ENCODE measurements at places on chromosomes 3 and 15. TPM values are rescaled to one million over a fixed set of nuclear protein-coding genes. Genes with fewer than 3 reads are reported as not detected.

DNA sequence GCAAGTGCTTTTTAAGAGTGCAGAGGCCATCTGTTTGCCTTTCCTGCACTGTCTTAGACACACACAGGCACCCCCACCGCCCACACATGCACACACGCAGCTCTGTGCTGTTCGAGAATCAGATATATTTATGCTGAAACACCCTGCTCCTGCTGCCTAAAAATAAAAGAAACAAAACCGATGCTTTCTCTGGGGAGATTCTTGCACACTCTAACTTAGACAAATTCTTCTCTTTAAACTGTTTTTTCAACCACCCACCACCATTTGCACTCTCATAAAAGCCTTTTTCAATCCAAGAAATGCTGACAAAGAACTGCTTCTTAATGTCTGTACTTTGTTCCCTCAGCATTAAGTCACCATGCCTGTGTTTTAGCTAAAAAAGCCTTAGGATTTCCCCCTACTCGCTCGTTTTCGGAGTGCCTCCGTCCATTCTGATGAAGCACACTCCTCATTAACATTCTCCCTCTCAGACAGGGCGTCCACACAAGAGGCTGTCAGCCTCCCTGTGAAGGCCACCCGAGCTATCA lies 26.2 kb downstream of the SLC12A8 start:
- no peak for DNase-seq

GRCh38 chr3:60202052-60202726 lies 1049.1 kb downstream of the FHIT start:
- DNase-seq: no peak

DNA sequence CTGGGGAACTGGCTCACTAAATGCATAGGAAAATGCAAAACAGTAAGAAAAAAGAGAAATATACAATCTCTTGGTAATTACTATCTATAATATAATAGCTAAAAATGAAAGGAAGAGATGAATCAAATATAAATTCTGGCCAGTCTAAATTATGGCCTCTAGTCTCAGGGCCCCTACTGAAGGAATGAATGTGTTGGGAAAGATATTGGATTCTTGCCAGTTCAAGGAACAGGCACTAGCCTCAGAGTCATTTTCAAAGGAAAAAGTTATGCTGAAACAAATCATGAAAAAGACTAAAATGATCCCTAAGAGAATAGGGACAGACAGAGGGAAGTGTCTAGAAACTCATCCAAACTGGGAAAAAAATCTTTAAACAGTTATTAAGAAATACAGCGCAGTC lies 62.4 kb downstream of the C3orf80 start:
- no peak for DNase-seq

GRCh38 chr3:114850898-114851297 lies 296.2 kb downstream of the ZBTB20 start:
- DNase-seq: no peak

DNA sequence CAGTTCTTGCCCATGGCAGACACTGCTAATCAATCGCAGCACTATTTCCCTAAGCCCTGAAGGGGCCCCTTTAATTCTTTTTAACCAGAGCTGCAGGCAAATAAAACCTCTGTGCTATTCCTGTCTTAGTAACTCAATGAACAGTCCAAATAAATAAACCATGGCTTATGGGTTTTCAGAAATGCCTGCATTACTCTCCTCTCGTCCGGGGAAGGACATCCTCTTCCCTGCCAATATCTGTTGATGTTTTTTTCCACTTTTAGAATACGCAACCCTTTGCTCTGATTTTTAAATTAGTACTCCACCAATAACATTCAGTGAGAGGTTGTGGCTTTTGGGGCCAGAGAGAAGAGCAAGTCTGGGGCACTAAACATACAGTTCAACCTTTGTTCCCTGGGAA lies 35.2 kb upstream of the PRICKLE2 start:
- DNase-seq: no peak

DNA sequence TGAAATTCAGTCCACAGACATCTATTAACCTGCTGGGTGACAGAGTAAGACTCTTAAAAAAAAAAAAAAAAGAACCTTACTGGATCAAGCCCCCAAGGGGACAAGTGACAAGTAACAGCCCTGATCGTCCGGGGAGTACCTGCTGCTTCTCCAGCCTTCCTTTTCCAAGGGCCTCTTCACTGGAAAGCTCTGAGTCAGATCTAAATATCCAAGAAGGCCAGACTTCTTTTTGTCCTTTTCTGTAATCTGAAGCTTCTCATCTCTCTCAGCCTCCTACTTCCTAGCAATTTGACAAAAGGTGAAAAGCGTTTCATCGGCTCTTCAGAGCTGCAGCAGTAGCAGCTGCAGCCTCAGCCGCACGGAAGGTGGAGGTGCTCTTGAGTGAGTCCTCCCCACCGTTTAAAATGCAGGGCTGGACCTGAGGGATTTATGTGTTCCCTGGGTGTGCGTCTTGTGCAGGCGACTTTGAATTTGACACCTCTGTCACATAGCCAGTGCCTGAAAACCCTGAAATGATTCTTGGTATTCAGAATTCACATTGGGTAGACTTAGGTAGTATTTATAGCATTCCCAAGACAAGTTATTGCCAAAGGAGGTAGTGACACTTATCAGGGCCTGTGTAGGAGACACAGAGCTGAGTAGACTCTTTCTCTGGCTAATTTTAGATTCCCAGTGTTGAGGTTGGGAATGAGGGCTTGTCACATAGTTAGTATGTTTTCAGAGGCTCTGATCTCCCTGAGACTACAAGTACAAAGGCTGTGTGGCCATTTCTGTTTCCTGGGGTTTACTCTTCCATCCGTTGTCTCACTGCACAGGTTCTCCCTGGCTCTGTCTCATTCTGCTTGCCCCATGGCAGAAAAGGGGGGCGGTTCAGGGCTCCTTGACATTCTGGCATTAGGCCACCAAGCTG lies 291.2 kb upstream of the C2CD4B start:
- no peak for DNase-seq

DNA sequence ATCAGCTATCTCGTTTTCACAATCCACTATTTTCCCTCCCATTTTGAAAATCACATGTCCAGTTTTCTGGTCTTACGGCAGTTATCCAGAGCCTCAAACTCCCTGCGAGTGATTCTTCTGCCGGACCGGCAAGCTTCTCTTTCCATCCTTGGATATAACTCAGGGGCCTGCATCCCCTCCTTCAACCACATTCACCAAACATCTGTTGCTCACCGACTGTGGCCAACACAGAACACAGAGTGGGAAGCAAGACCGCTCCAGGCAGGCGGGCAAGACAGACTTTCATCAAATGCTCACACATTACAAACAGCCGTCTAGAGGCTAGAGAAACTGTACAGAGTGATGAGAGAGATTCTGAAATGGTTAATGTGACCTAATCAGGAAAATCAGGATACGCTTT lies 7.6 kb upstream of the SLC12A8 start:
- no peak for DNase-seq

GRCh38 chr15:66964111-66964738 lies 101.2 kb upstream of the SMAD3 start:
- no peak for DNase-seq

GRCh38 chr3:58161435-58162398 lies 49.1 kb downstream of the DNASE1L3 start:
- no peak for DNase-seq

DNA sequence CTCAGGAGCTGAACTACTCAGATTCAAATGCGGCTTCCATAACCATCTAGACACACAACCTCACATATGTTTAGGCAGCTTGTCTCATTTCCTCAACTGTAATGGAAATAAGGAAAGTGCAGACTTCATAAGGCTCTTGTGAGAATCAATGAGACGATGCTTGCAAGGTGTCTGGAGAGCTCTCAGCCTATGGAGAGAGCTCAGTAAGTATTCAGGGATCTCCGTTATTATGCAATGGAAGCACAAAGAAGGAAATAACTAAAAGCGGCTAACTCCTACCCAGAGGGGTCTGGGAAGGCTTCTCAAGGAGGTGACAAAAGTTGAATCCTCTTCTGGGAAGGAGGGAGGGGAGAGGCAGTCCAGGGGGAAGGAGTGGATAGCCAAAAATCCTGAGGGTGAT lies 50.1 kb upstream of the LIPC start:
- DNase-seq: no peak

DNA sequence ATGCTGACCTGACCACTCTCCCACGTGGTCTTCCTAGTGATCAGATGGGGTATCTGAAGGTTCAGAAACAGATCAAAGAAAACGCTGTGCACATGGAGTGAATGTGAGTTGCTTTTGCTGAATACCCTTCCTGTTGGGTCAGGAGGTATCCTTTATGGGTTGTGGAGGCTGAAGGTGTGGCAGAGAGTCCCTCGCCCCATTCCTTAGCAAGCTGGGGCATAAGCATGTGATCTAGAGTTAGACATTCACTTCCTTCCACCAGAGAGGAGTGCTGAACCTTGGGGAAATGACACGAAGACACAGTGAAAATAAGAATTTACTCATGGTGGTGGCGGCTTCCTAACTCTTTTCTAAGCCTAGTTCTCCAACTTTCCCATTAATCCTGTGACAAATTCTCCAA lies 27.8 kb upstream of the SPTBN5 start:
- no peak for DNase-seq

GRCh38 chr3:50445919-50446318 lies 57.5 kb downstream of the CACNA2D2 start:
- DNase-seq: no peak

GRCh38 chr3:115165266-115165665 lies 18.2 kb upstream of the ZBTB20 start:
- no peak for DNase-seq

GRCh38 chr3:98623572-98624280 lies 30.3 kb upstream of the CPOX start:
- no peak for DNase-seq

DNA sequence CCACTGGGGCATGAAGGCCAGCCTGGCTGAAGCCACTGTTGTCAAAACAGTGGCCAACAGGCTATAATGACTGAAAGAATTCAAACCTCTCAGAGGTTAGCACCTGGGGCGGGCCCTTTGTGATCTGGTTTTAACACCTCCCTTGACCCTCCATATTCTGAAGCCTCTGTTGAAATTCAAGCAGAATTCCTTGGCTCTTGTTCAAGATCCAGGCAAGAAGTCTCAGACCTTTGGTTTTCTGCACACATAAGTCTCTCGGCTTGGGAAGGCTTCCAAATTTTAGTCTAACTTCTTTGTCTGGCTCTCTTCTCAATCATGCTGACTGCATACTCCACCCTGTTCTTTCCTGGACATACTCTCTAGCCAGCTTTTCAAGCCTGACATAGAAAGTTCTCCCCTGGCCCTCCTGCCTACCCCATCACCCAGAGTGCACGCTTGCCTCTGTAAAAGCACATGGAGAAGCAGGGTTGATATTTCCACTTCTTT lies 144.5 kb downstream of the PDZRN3 start:
- DNase-seq: no peak

DNA sequence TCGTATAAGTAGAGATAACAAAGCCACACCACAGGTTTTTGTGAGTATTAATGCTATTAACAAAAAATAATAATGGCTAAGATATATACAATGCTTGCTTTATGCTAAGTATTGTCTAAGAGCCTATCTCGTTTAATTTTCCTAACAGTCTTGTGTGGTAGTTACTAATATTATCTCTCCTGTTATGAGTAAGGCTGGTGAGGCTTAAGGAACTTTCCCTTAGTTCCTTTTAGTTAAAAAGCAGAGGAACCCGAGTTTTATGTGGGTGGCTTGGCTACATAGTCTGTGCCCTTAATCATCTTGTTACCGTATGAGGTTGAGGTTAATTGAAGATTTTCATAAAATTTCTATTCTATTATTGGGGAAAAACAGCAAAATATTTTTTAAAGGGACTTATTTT lies 218.4 kb downstream of the SOX2 start:
- DNase-seq: no peak

GRCh38 chr15:47289656-47290055 lies 427.6 kb upstream of the SEMA6D start:
- DNase-seq: no peak

- DNase-seq: no peak
These were observed 71.0 kb downstream of the SETD5 start for GRCh38 chr3:9468460-9468859.

DNA sequence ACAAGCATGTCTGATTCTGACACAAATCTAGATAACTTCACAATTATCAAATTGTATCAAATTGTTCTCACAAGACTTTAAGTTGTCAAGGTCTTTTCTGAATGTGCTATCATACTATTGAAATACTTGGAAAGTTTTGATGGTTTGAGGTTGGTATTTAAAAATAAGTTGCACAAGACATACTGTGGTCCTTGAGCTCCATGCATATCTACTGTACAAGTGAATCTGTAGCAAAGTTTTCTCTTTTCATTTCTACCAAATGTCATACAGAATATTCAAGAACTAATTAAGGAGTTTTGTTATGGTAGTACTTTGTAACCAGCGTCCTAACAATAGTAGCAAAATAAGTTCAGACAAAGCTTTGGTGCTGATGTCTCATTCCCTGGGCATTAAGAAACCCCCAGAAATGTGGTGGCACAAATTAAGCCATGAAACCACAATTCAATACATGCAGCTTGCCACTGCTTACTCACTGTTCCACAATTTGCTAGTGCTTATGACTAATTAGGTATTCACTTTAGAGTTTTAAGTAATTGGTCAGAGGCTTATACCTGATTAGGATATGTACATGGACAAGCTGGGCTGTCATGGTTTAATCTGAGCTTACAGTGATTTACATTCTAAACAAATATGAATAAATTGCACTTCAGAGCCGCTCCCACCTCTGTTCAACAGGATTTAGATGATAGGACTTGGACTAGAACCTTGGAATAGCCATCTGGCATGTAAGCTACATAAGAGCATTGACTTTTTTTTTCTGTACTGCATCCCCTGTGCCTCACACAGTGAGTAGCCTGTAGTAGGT lies 8.8 kb downstream of the TBC1D23 start:
- DNase-seq: no peak

GRCh38 chr15:73024168-73024567 lies 28.1 kb upstream of the NEO1 start:
- DNase-seq: no peak

- no peak for DNase-seq
These were observed 92.5 kb downstream of the UBE3A start for GRCh38 chr15:25346371-25346770.

DNA sequence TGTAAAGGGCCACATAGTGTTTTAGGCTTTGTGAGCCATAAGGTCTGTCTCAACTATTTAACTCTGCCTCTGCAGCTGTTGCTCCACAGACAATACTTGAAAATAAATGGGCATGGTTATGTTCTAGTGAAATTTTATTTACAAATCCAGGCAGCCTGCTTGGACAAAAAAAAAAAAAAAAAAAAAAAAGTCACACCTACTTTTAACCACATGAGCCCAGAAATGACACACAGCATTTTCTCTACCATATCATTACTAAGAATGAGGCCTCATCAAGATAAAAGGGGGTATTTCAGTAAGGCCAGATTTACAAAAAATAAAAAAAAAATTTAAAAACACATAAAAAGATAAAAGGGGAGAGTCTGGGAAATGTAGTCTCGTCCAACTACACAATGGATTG lies 1.7 kb upstream of the NGLY1 start:
- DNase-seq: no peak

- DNase-seq: no peak
These were observed 95.4 kb downstream of the PLOD2 start for GRCh38 chr3:146065573-146066006.

- DNase-seq: no peak
These were observed 141.7 kb downstream of the MEIS2 start for GRCh38 chr15:36958606-36959005.

The LMAN1L gene
- total RNA-seq: 0.91 TPM

The IQCF5 gene
- total RNA-seq: not detected

The GUCA1C gene
- total RNA-seq: not detected

The CYP8B1 gene
- total RNA-seq: not detected

The ZNF501 gene
- total RNA-seq: 2.4 TPM

The GPR160 gene
- total RNA-seq: 2.3 TPM

The CLDN18 gene
- total RNA-seq: not detected

The UBE3A gene
- total RNA-seq: 109 TPM

The KLF13 gene
- 226 TPM for total RNA-seq

The KBTBD12 gene
- total RNA-seq: 0.50 TPM

The CACNA1D gene
- total RNA-seq: not detected

The PARP15 gene
- total RNA-seq: 87.6 TPM

The ZDHHC23 gene
- 8.3 TPM for total RNA-seq

Data from T-helper 17 cell (primary cell).